NCI-H2081 (cell line): ENCODE measurements at places on chromosomes 3 and 15.

DNA sequence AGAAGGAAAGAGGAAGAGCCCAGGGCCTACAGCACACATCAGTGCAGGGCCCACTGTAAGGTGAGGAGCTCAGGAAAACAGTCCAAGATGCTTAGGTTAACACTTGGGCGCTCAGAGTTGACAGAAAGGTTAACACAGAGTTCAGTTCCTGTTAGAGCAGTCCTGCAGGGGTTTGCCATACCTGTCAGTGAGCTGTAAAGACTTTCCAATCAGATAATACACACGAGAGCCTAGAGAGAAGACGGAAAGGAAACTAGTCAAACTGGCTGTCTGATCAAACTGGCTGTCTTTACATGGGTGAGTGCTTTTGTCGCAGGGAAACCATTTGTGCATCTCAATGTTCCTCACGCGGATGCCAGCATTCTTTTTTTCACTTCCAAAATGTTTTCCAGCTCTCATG, 61.4 kb upstream of the ARHGEF26 start:
- DNase-seq, result no peak

GRCh38 chr3:61192222-61192621, 59.0 kb downstream of the FHIT start:
- no peak for DNase-seq

- no peak for DNase-seq
Observed at GRCh38 chr3:135809021-135809634, 156.4 kb upstream of the PPP2R3A start.

DNA sequence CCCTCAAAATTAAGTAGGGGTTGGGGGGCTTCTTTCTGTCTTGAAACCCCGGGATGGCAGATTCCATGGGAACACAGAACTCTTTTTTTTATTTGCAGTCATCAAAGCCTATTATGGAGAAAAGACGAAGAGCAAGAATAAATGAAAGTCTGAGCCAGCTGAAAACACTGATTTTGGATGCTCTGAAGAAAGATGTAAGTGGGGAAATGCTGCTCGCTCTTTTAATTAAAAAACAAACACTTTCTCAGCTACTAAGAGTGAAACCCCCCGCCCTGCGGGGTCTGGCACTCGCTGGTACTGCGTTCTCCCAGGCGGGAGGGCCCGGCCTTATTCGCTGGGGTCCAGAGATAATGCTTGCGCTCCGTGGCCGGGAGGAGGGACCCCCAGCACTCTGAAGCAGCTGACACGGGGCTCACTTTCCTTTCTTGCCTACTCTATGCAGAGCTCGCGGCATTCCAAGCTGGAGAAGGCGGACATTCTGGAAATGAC, 615 bp downstream of the HES1 start:
- no peak for DNase-seq

GRCh38 chr15:61184431-61184830, 44.7 kb downstream of the RORA start:
- no peak for DNase-seq

GRCh38 chr3:175340338-175341015, 481.3 kb downstream of the NAALADL2 start:
- no peak for DNase-seq

GRCh38 chr3:53768478-53769459, 77.5 kb downstream of the CHDH start:
- DNase-seq, result no peak
